ENCODE measurements at places on chromosomes 3 and 15. TPM values are rescaled to one million over a fixed set of nuclear protein-coding genes. Genes with fewer than 3 reads are reported as not detected.

GOLGA6L22 gene
- not detected for total RNA-seq

BRK1 gene
- 153 TPM for total RNA-seq

SLC51B gene
- total RNA-seq = not detected

TRIM42 gene
- not detected for total RNA-seq

ACTRT3 gene
- total RNA-seq = 3.1 TPM

GATA2 gene
- total RNA-seq = 0.85 TPM

GABRB3 gene
- total RNA-seq = 0.28 TPM

MESP1 gene
- total RNA-seq = 0.28 TPM

PRSS50 gene
- total RNA-seq = not detected

ITIH3 gene
- 0.19 TPM for total RNA-seq

CDCP1 gene
- total RNA-seq = 37.5 TPM

PP2D1 gene
- total RNA-seq = not detected

STAC gene
- 44.7 TPM for total RNA-seq

HGD gene
- 1.7 TPM for total RNA-seq

Data from regular cardiac myocyte (primary cell).